ENCODE measurements at places on chromosomes 7 and 10. TPM values are rescaled to one million over a fixed set of nuclear protein-coding genes. Genes with fewer than 3 reads are reported as not detected.

DNA sequence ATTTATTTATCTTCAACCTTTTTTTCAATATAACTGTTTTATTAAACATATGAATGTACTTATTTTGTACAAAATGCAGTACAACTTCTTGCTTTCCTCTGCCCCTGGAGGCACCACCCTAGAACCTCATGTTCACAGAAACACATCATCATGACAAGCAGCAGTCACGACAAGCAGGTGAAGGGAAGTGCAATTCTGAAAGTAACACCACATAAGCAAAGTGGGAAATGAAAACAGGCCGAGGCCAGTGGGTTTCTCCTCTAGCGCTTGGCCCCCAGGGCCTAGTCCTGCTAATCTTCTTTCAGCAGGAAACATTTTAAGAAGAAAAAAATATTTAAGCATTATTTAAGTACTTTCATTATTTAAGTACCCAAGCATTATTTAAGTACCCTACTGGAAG is 598.1 kb downstream of the SH2D4B start:
- DNase-seq, result no peak

DNA sequence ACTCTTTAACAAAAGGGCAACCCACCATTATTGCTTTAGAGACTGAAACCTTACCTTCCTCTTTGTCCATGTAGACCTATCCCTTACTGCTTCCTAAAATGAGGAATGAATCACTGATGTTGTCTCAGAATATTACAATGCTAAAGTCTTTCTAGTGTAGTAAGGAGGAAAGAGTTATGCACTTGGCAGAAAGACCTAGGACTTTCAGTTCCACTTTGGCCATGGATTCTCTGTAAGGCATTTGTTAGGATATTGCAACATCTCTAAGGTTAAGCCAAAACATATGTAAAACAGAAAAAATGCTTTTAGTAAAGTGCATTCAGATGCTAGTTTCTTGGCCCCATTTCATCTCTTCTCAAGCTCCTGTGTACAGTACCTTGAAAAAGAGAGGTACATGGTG is 230.9 kb downstream of the PARD3 start:
- no peak for DNase-seq

DNA sequence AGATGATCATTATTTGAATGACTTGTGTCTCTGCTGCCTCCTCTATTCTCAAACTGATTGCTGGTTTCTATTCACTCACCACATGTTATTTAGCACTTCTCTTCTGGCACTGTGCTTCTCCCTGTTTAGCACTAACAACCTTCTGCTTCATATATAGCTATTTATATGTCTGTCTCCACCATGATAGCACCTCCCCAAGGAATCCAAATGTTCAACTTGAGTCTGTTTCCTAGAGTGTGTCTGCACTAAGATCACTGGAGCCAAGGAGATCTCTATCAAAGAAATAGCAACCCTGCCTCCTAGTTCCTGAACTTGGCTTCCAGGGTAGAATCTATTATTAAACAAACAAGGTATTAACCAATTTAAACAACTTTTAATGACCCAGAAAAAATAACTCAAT is 104.5 kb downstream of the CYP26A1 start:
- DNase-seq, result no peak

GRCh38 chr10:4070184-4070583 is 285.2 kb upstream of the KLF6 start:
- DNase-seq, result no peak

- no peak for DNase-seq
These were observed 40.8 kb downstream of the TRIM24 start for GRCh38 chr7:138500892-138501291.

DNA sequence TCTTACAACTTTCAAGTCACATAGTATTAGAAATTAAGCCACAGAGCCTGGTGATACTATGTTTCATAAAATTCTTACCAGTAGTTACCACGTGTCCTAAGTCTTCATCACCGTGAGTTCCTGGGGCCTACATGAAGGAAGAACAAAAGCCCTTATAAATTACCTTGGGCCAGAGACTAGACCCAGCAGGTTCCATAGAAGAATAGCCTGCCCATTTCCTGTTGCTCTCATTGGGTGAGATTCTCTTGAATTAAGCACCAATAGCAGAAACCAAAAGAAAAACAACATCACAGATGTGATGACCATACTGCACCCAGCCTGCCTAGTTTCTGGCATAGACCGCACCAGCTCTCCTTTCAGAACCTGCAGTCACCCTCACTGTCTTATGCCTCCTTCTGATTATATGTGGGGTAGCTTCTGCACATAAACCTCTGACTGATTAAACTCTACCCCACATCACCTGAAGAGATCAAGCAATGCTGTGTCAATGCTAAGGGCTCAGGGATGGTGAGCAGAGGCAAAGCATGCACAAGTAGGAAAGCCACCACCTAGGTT is 18.0 kb upstream of the SEM1 start:
- DNase-seq, result no peak

DNA sequence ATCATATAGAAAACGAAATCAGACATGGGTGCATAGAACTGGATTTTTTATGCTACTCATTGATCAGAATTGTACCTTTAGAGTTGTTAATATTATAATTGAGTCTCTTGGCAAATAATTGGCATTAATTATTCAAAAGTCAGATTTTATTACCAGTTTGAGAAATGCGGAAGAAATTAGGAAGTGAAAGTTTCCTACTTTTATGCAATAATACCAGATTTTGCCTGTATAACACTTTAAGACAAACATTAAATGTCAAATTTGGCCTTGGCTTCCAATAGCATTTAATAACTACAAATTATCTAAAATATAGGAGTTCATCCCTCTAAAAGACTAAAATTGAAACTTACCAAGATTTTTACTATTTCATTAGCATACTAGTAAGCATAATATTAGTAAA is 6.8 kb upstream of the TFEC start:
- DNase-seq, result no peak

GRCh38 chr10:84706875-84707274 is 378.5 kb downstream of the CCSER2 start:
- DNase-seq, result no peak

DNA sequence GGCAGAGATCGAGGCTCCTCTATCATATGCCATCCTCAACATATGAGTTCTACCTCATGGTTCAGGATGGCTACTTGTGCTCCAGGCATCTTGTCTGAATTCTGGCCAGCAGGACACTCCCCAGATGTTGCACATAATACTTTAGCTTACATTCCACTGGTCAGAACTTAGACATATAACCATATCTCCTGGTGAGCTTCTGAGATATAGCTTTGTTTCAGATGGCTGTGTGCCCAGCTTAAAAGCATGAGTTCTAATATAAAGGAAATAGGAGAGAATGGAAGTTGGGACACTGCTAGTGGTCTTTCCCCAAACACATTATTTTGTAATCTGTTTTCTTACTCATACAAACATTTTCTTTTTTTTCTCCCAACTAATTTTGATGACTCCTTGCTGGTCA is 50.8 kb upstream of the IFRD1 start:
- DNase-seq, result no peak

DNA sequence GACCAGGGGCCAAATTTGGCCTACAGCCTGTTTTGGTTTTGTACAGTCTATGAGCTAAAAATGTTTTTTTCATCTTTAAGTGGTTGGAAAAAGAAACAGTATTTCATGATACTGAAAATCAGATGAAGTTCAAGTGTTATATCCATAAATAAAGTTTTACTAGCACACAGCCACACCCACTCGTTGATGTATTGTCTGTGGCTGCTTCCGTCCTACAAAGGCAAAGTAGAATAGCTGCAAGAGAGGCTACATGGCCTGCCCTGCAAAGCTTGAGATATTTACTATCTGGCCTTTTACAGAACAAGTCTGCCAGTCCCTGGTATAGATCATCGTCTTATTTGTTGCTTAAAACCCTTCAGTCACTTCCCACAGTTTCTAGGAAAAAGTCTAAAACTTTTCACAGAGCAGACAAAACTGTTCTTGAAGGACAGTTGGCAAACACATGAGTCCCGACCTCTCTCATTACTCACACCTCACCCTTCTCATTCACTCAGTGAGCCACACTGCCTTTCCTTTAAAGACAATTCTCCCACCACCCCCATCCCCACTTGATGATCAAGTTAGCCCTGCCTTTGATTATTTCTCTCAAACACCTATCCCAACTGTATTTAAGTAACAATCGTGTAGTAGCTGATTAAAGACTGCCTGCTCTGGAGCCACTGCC is 9.9 kb downstream of the RHEB start:
- DNase-seq, result no peak

DNA sequence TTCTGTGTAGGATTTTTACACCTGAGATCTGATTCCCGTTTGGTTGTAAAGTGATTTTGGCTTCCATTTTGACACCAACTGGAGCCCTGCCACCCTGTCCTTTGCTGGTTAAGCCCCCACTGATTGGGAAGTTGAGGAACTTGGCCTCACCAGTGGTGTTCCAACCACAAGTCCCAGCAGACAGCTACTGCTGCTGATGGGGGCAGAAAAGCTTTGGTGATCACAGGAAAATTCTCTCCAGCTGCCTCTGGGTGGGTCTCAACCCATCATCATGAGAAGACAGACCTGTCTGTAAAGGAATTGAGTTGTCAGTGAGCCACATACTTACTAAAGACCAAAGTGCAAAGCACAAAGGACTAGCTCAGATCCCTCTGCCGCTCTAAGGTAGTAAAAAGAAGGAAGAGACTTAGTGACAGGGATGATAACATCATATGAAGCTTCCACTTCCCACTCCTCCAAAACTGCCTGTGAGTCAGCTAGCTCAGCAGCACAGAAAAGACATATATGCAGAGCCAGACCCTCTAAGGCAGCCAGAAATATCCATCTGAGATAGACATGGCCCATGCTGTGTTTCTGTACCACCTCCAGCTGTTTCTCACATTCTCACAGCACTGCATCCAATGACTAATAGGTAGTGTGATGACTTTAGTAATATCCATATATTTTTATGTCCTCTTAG is 22.4 kb upstream of the LRRC17 start:
- no peak for DNase-seq

GRCh38 chr10:100742936-100743335 is 2.4 kb upstream of the PAX2 start:
- no peak for DNase-seq

GRCh38 chr7:74202841-74203556 is 6.8 kb upstream of the LAT2 start:
- DNase-seq, result no peak

DNA sequence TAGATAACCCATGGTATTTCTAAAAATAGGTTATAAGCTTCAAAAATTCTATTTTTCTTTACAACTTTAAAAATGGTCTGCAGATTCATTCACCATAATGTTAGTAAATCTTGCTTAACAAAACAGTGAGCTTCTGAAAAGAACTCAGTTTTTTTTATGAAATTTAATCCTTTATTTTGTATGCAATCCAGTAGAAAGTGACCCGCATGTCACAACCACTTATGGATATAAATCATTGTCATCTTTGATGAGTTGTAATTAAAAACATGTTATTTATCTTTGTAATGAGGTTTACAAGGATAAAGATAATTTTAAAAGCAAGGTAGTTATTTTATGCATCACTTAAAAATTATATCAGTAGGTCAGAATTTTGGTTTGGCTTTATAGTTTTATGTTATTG is 173.5 kb upstream of the SEMA3A start:
- no peak for DNase-seq

Gene CRYGN
- total RNA-seq, result 0.50 TPM

Gene FGFBP3
- 1.0 TPM for total RNA-seq

Gene NKX2-3
- total RNA-seq, result not detected

Gene CCDC136
- total RNA-seq, result 8.9 TPM

Gene SH2D4B
- total RNA-seq, result 0.21 TPM

Gene SPOCK2
- 268 TPM for total RNA-seq

Gene GSDME
- 3.0 TPM for total RNA-seq

Gene OPALIN
- total RNA-seq, result not detected

Gene TLX1
- total RNA-seq, result not detected

Gene BICC1
- not detected for total RNA-seq
